ENCODE measurements at places on chromosomes 12 and 14. TPM values are rescaled to one million over a fixed set of nuclear protein-coding genes. Genes with fewer than 3 reads are reported as not detected.
A peak's percentile ranks its signal among the peaks of the same experiment; 100 is the strongest.

DNA sequence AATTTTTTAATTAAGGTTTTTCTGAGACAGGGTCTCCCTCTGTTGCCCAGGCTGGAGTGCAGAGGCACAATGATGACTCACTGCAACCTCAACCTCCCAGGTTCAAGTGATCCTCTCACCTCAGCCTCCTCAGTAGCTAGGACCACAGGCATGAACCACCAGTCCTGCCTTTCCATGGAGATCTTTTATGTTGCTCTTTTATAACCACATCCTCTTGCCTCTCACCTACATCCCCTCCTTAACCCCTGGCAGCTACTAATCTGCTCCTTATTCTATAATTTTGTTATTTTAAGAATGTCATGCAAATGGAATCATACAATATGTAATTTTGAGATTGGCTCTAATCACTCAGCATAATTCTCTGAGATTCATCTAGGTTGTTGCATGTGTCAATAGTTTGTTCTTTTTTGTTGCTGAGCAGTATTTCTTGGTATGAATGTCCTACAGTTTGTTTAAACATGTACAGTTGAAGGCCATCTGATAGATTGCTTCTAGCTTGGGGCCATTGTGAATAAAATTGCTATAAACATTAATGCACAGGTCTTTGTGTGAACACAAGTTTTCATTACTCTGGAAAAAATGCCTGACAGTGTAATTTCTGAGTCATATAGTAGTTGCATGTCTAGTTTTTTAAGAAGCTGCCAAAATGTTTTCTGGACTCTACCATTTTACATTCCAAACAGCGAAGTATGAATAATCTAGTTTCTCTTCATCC, 249.2 kb upstream of the AMIGO2 start:
- no peaks in the 10 kb centered on the region for H3K27me3 ChIP-seq
- H3K4me3 ChIP-seq, result no peak overlapping the region
- no peak for DNase-seq
- no peaks in the 10 kb centered on the region for H3K4me1 ChIP-seq
- H3K27ac ChIP-seq, result no peak overlapping the region

The POTEG gene
- total RNA-seq, result not detected

The LMNTD1 gene
- total RNA-seq, result 2.6 TPM

GRCh38 chr12:112950701-112951100, 12.4 kb downstream of the OAS3 start:
- H3K27ac ChIP-seq, result no peak overlapping the region
- no peaks in the 10 kb centered on the region for H3K27me3 ChIP-seq

The TXNDC16 gene
- 8.2 TPM for total RNA-seq

DNA sequence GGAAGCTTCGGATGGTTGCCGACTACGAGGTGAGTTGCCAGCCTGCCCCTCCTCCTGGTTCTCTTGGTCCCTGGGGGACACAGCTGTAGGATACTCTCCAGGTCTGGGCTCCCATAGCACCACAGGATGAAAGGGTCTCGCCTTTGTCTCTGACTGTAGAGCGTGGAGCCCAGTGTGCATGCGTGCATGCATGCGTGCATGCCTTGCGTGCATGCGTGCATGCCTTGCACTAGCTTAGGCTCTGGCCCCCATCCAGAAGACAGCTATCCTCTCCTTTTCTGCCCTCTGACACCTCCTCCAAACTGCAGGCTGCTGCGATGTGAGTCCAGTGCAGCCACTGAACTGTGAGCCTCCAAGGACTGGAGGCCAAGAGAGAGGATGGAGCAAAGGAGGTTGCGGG, 19.1 kb downstream of the NGB start:
- peak; percentile 13 for DNase-seq
- no peak overlapping the region for H3K27ac ChIP-seq
- no peak overlapping the region for H3K4me3 ChIP-seq
- H3K36me3 ChIP-seq, result no peaks in the 10 kb centered on the region

The DAO gene
- not detected for total RNA-seq

The ANG gene
- 29.3 TPM for total RNA-seq

The DNAJC22 gene
- 0.18 TPM for total RNA-seq

- H3K4me3 ChIP-seq, result no peak overlapping the region
- no peaks in the 10 kb centered on the region for H3K36me3 ChIP-seq
- H3K4me1 ChIP-seq, result peaks cover 48% of the 10 kb centered on the region
Measured at GRCh38 chr12:51326698-51327439, 2.9 kb upstream of the BIN2 start.

- no peak overlapping the region for H3K4me3 ChIP-seq
- no peak for DNase-seq
- no peaks in the 10 kb centered on the region for H3K4me1 ChIP-seq
- no peaks in the 10 kb centered on the region for H3K27me3 ChIP-seq
- no peaks in the 10 kb centered on the region for H3K36me3 ChIP-seq
Measured at GRCh38 chr14:66483322-66483721, 2.8 kb upstream of the CCDC196 start.

DNA sequence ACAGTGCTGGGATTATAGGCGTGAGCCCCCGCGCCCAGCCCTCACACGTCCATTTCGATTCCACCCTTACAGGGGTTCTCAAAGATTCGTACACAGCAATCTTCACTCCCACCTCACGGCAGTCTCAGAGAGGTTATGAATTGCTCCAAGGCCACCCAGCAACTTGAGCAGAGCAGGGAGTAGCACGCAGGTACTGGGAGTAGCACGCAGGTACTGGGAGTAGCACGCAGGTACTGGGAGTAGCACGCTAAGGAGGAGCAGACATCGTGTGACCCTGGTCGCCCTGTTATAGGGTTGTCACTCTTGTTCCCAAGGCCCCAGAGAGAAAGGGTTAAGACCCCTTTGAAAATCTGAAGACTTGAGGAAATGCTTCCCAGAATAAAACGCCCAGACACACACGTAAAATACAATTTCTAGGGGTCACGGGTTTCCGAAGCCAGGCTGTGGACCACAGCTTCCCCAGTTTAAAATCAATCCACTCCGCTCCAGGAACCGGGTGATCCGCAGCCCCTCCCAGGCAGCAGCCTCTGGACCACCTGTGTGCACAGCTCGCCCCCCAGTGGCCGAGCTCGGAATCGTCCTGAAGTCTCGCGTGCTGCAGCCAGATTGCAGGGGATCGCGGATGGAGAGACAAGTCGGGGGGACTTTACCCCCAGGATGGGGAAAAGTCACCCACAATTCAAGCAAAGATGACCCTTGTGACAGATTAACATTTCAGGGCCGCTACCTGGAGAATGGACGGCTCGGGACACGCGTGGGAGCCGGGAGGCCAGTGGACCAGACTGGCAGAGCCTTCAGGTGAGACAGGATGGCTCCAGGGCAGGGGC, 92.0 kb downstream of the SCARB1 start:
- no peak overlapping the region for H3K27ac ChIP-seq
- no peaks in the 10 kb centered on the region for H3K27me3 ChIP-seq
- no peaks in the 10 kb centered on the region for H3K36me3 ChIP-seq

The CMA1 gene
- total RNA-seq, result 2.4 TPM

The PEX5 gene
- 47.8 TPM for total RNA-seq

The RPS6KA5 gene
- total RNA-seq, result 11.3 TPM

DNA sequence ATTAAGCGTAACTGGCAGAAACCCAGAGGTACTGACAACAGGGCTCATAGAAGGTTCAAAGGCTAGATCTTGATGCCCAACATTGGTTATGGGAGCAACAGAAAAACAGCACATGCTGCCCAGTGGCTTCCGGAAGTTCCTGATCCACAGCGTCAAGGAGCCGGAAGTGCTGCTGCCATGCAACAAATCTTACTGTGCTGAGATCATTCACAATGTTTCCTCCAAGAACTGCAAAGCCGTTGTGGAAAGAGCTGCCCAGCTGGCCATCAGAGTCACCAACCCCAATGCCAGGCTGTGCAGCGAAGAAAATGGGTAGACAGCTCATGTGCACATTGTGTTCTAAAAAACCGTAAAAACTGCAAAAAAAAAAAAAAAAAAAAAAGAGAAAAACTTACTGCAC, 192.3 kb downstream of the MON2 start:
- H3K4me1 ChIP-seq, result no peaks in the 10 kb centered on the region
- no peaks in the 10 kb centered on the region for H3K36me3 ChIP-seq
- no peak overlapping the region for H3K27ac ChIP-seq
- no peak for DNase-seq
- H3K4me3 ChIP-seq, result no peak overlapping the region

The FAM181A gene
- 6.4 TPM for total RNA-seq

The PZP gene
- 2.7 TPM for total RNA-seq

The SLC2A3 gene
- 133 TPM for total RNA-seq

The CCDC175 gene
- 1.0 TPM for total RNA-seq

GRCh38 chr12:108116699-108117098, 12.4 kb upstream of the WSCD2 start:
- H3K4me3 ChIP-seq, result no peak overlapping the region
- no peaks in the 10 kb centered on the region for H3K4me1 ChIP-seq
- H3K27ac ChIP-seq, result no peak overlapping the region

The SPRYD3 gene
- 47.9 TPM for total RNA-seq

DNA sequence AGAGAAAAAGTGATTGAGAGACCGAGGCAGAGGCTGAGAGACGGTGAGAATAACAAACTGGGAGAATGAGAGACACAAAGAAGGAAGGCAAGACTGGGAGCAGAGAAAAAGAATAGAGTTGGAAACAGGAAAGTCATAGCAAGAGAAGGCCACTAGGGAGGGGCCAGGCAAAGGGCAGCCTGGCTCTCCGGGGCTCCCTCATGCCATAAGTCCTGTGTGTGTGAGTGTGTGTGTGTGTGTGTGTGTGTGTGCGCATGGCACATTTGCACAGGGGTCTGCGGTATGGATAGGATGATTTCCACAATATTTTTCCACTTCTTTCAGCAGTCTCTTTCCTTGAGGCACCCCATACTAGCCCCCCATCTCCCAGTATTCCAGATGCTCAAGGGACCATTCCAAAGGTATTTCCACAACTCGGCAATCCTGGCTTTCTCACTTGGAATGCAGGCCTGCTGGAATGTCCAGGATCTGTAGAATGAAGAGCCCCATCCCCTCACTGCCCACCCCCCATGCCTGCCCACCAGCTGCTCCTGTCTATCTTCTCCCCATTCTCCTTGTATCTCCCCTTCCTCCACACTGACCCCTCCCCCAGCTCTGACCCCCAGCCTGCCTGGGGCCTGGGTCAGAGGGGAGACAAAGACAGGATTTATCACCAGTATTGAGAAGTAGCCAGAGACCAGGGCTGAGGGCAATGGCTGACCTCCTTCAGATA, 9.0 kb downstream of the GPR84 start:
- peaks cover 49% of the 10 kb centered on the region for H3K4me1 ChIP-seq
- H3K36me3 ChIP-seq, result peaks cover 14% of the 10 kb centered on the region
- no peak for DNase-seq
- peak overlapping the region; percentile 18 for H3K27ac ChIP-seq
